ENCODE measurements at places on chromosomes 12 and 14. TPM values are rescaled to one million over a fixed set of nuclear protein-coding genes. Genes with fewer than 3 reads are reported as not detected.

- DNase-seq: no peak
These were observed 11.4 kb downstream of the AGAP2 start for GRCh38 chr12:57726884-57727757.

PTGER2 gene
- total RNA-seq: 4.8 TPM

GRCh38 chr12:49887536-49888401, 15.9 kb downstream of the FAIM2 start:
- DNase-seq: no peak

DNA sequence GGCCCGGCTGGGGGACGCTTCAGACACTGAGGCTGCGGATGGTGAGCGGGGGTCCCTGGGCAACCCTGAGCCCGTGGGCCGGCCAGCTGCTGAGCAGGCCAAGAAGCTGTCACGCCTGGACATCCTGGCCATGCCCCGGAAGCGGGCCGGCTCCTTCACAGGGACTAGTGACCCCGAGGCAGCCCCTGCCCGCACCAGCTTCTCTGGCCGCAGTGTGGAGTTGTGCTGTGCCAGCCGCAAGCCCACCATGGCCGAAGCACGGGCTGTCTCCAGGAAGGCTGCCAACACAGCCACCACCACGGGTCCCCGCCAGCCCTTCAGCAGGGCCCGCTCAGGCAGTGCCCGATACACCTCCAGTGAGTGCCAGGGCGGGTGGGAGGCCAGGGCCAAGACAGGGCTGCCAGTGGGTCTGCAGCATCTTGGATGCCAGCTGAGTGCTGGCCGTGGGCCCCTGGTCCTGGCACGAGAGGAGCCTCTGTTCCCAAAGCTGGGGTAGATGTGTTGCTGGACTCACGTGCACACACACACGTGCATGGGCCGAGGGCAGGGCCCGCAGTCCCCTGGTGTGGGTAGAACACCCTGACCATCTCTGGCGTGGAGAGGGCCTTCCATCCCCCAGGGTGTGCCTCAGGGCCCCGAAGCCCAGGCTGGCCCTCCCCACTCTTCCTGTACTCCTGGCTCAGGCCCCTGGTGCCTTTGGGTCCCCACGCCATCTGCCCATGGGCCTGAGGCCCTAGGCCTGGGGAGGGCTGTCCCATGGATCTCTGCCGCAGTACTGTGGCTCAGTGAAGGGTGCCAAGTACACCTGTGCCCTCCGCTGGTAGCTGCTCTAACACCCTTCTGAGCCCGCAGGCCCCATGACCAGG, 22.8 kb downstream of the CEP170B start:
- DNase-seq: no peak

DNA sequence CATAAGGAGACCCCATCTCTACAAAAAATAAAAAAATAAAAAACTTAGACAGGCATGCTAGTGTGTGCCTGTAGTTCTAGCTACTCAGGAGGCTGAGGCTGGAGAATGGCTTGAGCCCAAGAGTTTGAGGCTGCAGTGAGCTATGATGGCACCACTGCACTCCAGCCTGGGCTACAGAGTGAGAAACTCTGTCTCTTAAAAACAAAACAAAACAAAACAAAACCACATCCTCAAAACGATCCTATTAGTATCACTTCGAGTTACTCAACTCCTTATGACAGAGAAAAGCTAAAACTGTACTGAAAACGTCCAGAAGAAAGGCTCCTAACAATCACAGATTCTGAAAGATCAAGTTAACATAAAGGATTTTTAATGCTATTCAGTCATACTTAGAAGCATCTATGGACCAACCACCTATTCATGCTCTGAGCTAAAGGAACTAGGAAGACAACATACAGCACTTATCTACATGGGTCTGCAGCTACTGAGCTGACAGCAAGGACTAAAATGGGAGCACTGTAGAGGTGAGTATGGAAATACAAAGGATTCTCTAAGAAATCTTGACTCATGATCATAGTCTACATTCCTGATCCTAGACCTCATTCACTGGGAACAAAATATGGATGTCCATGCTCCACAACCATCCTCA, 75.3 kb upstream of the DUSP6 start:
- DNase-seq: no peak

GRCh38 chr12:94710933-94711332, 60.6 kb upstream of the TMCC3 start:
- DNase-seq: no peak

GRCh38 chr14:93991212-93991611, 5.9 kb upstream of the CCDC197 start:
- no peak for DNase-seq

PLEKHH1 gene
- 5.1 TPM for total RNA-seq

KLRD1 gene
- 1.0 TPM for total RNA-seq

- DNase-seq: no peak
These were observed 75.8 kb downstream of the GPATCH2L start for GRCh38 chr14:76227450-76228050.

PPP1R36 gene
- 1.8 TPM for total RNA-seq

- DNase-seq: no peak
These were observed 13.2 kb downstream of the PXN start for GRCh38 chr12:120252071-120252906.

- no peak for DNase-seq
These were observed 128.6 kb upstream of the CCDC175 start for GRCh38 chr14:59705245-59705644.

DNA sequence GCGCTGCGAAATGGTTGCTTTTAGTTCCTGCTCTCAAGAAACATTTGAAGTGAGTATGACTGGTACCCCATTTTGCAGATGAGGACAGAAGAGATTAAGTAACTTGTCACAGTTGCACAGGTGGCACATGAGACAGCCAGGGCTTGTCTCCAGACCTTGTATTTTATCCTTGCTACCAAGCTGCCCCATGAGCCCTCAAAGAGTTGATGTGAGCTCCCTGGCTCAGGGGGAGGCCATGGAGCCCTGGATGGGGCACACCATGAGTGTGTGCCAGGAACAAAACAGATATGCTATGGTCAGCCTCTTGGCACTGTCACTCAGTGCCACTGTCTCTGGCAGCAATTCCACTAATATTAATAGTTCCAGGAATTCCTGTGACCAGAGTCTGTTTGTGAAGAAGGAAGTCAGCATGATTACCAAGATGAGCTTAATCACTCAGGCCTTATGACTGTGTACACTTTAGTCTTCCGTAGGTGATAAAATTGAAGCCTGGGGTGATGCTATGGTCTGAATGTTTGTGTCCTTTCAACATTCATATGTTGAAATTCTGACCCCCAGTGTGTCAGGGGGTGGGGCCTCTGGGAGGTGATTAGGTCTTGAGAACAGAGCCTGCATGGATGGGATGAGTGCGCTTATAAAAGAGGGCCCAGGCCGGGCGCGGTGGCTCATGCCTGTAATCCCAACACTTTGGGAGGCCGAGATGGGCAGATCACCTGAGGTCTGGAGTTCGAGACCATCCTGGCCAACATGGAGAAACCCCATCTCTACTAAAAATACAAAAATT, 806.8 kb downstream of the AACS start:
- DNase-seq: no peak

DNA sequence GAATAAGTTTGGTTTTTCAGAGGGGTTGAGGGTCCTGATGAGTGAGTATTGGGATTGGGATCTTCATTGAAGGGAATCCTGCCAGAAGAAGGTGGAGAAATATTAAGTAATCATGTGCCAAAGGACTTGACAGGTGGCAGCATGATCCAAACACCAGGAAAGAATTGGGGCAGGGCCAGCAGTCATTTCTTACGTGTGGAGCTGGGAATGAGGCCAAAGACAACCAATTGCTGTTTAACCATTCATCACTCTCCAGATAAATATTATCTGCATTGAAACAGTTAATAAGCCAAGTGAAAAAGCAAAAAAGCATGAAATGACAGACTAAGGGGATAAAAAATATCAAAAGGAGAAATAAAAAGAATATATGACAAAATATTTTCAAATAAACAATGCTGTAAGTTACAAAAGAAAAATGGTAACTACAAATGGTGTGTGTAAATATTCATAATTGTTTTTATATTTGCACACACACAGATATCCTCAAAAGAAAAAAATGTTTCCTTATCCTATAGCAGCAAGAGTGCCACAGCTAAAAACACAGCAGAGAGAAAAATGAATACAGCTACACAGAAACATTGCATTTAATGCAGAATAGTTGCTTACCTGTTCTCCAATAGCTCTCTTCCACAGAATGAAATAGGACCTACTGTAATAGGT, 26.2 kb downstream of the C2CD5 start:
- DNase-seq: no peak

- DNase-seq: no peak
These were observed 86.7 kb downstream of the CALM1 start for GRCh38 chr14:90483571-90483974.

FAM222A gene
- total RNA-seq: 1.2 TPM

- DNase-seq: no peak
These were observed 527.7 kb downstream of the RPS29 start for GRCh38 chr14:49058511-49058910.

DNA sequence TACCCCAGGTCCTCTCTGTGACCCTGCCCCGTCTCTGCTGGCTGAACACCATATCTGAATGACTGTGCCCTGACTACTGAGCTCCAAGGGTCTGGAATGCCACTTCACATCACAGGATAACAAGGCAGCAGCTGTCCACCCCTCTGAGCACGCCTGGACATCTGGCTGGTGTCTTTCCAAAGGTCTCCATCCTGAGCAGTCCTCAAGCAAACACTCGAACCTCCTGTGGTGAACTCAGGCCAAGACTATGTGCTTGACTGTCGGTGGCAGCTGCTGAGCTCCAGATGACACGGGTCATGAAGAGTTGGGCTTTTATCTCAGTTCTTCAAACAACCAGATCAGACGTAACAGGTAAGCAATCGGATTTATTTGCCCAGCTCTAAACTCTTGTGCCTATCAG, 117.2 kb upstream of the BCL2L14 start:
- DNase-seq: no peak

- no peak for DNase-seq
These were observed 106.3 kb upstream of the VRK1 start for GRCh38 chr14:96690713-96691383.

CCDC175 gene
- 0.74 TPM for total RNA-seq

JDP2 gene
- 24.6 TPM for total RNA-seq

DNA sequence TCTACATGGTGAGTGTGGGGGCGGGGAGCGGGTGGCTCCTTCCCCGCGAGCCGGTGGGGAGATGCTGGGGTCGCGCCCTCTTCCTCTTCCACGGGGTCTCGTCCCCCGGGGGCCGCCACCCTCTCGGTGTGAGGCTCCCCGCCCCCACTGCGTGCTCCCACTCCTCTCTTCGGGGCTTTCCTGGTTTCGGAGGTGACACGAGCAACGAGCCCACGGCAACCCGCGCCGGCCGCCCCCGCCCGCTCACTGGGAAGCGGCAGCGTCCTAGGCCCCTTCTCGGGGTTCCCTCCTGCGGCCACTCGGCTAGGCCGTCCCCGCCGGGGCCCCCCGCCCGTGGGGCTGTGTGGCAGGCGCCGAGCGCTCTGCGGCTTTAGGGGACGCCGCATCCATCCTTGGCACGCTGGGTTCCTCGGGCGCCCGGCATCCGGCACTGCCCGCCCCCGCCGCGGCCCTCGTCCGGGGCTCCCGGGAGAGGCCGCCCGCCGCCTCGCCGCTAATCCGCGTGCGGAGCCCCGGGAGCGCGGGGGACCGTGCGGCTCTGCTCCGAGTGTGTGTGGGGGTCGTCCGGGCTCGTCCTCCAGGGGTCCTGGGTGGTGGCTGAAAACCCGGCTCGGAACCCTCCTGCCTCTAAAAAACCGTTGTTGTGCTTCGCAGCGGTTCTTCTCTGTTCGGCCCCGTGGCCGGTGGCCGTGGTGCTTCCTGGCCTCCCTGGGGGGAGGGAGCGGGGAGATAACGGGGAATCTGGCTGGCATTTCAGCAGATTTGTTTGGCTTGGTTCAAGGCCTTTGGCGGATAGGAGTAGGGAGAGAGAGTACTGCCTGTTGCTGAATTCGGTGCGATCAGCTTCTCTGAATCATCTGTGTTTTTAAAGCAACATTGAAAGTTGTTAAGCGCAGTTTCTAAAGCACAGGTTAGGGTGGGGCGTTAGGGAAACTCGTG, 1.0 kb downstream of the PCNX1 start:
- DNase-seq: no peak

GRCh38 chr12:29396774-29397173, 15.8 kb upstream of the ERGIC2 start:
- DNase-seq: no peak

GRCh38 chr14:100726550-100727085, at the start of gene DLK1:
DLK1 (plus strand) TSS chr14:100726892; CDS start chr14:100727069, 177 bp downstream.
- DNase-seq: no peak

KRT2 gene
- not detected for total RNA-seq

DNA sequence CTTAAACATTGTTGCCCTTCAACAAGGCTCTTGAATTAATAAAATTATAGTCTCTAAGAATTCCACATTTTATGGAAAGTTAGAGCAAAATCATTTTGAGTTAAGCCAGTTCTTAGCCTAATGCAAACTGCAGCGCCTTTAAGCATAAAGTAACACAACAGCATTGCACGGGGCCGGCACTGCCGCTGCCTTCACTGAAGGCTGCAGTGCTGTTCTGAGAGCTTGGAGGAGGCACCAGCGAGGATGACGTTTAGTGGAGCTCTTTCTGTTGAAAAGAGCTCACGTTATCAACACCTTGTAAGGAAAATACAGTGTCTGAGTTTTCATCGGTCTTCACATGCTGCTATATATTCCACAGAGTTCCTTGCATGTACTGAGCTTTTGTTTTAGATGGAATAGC, 38.3 kb upstream of the DYNC1H1 start:
- no peak for DNase-seq

GRCh38 chr14:52914295-52914694, 36.6 kb downstream of the FERMT2 start:
- no peak for DNase-seq

A2M gene
- total RNA-seq: 428 TPM
